Smooth muscle cell of bladder (primary cell): ENCODE measurements at places on chromosomes 6 and 20. TPM values are rescaled to one million over a fixed set of nuclear protein-coding genes. Genes with fewer than 3 reads are reported as not detected.

The CRISP1 gene
- not detected in 2 replicates for total RNA-seq

The EYS gene
- total RNA-seq = 0.14 and 0.28 TPM in 2 replicates

The HLA-DPA1 gene
- 2.8 TPM in 1 of 2 replicates, not detected in the other for total RNA-seq

The CUL7 gene
- total RNA-seq = 44.5 and 49.3 TPM in 2 replicates

The UST gene
- total RNA-seq = 29.4 and 35.4 TPM in 2 replicates
